ENCODE measurements at places on chromosomes 6 and 20. TPM values are rescaled to one million over a fixed set of nuclear protein-coding genes. Genes with fewer than 3 reads are reported as not detected.

FAM83C gene
- total RNA-seq, result not detected

SLC13A3 gene
- 16.4 TPM for total RNA-seq

COX4I2 gene
- total RNA-seq, result not detected

PTPRK gene
- total RNA-seq, result 0.20 TPM

GFOD1 gene
- 10.3 TPM for total RNA-seq

RIPOR3 gene
- total RNA-seq, result 46.1 TPM

CLPSL1 gene
- not detected for total RNA-seq

DNA sequence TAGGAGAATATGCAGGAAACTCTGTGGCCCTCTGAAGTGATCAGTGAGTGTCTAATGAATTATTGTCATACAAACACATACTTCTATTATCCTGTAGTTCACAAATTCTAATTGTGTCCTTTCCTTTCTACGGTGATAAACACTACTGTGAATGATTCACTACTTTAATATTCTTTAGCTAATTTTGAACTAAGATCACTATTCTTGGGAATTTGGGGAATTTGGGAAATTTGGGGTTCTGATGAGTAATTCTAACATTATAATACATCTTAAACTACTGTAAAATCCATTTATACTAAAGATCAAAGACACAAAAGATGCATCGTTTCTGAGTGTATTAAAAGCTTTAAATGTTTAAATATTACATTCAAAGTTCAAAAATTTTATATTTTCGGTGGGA lies 1287.2 kb upstream of the CITED2 start:
- DNase-seq, result no peak

DNA sequence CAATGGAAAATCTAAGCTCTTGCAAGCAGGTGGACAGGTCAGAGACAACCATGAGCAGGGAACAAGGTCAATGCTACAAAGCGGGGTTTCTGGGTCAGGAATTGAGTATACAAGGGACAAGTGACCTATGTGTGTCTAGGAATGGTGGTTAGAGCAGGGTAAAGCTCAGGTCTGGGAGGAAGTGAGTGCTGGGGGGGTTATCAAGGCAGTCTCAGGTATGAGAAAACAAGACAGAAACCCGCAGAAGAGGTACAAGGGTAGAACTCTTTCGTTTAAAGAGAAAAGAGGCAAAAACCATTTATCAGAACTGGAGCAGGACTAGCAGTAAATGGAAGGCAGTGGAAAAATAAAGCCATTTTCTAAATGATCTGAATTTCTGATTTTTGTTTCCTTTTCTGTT lies 298.4 kb downstream of the ALDH8A1 start:
- no peak for DNase-seq

GRCh38 chr6:153117986-153118879 lies 12.8 kb downstream of the RGS17 start:
- DNase-seq, result no peak

DNA sequence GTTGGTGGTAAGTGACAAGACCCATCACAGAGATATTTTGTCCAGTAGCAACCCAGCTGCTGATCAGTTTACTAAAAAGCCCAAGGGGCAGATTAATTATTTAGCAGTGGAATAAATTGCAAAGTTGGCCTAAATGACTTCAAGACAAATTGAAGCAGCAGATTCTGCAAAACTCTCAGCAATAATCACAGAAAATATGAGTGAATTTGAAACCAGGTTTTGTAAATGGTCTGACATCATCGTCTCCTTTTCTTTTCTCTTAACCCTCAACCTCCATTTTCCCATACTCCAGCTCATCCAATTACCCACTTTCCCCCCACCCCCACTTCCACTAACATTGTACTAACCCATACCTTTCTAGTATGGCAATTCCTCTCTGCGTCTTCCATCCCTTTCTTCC lies 11.3 kb upstream of the PTPRK start:
- DNase-seq, result no peak

GRCh38 chr6:15678514-15678913 lies 15.7 kb upstream of the DTNBP1 start:
- no peak for DNase-seq

DNA sequence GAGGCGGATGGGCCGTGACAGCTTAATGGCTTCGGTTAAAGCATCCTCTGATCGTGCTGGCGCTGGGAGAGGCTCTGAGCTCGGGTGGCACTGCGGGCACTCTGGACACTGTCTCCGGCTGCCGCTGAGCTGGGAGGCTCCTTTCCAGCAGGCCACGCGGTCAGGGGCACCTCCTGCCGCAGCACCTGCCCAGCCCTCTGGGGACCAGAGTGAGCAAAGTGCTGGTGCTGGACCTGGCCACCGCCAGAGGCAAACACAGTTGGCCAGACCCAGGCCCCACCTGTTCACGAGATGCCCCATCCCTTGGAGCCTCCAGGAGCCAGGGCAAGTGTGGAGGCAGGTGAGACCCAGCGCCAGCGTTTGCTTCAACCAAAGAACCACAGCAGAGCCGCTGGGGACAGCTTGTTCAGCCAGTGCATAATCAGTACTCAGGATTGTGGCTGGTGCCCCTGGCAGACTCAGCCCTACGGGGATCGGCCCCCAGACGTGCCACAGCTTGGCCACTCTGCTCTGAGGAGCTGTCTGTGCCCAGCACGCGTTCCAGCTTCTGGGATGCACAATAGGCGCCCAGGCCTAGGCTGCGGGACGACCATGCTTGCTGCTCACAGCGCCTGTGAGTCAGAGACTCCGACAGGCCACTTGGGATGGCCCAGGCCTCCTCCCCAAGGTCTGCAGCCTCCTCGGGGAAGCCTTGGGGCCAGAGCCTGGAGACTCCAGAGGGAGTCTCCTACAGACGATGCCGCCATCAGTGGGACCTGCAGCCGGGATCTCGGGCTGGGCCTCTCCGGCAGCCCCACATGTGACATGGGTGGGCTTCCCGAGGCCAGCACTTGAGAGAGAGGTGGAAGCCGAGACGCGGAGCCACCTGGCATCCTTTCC lies 38.2 kb upstream of the SLCO4A1 start:
- DNase-seq, result no peak

DNA sequence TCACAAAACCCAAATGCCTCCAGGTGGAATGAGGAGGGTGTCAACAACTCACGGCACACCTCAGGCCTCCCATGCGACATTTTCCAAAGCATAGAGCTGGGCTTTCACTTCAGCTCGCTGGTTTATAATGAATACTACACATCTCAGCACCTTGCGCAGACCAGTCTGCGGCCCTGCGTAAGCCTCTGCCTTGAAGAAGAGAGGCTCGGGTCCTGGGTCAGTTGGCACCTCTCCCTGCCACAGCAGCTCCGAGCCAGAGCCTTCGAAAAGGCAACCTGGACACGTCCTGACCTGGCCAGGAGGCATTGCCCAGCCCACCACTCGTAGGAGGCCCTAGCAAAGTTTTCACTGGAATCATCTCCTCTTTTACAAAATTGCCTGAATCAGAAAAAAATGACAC lies 183.0 kb upstream of the AFDN start:
- DNase-seq, result no peak

GRCh38 chr6:144321839-144322591 lies 36.9 kb downstream of the UTRN start:
- DNase-seq, result no peak

GRCh38 chr6:80340280-80340679 lies 233.8 kb downstream of the BCKDHB start:
- no peak for DNase-seq

- no peak for DNase-seq
These were observed 5.6 kb downstream of the SGK2 start for GRCh38 chr20:43564455-43564854.

DNA sequence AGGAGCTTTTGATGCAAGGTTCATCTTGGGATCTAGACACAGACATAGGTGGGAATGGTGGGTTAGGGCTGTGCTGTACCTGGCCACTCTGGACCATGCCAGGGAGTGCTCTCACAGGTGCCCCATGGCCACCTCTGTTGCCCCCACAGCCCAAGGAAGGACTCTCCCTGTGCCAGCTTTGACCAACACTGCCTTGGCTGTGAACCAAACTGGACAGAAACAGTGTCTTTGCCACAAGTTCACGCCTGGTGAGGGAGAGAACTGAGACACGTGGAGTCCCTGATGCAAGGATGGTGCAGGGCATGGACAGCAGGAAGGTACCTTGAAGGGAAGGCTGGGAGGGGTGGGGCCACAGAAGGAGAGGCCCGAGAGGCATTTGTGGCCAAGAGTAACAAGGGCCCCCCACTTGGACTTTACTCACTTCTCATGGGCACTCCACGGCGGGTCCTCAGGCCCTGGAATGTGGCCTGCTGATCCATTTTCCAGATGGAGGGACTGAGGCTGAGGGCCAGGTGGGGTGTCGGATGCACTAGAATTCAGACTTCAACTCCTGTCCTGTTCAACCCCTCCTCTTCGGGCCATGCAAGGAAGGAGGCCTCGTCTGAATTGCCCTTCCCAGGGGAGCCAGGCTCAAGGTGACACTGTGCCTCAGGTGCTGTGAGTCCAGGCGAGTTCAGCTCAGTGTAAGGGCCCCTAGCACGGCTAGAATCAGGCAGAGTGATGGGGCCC lies 103.3 kb downstream of the YTHDF1 start:
- no peak for DNase-seq

DNA sequence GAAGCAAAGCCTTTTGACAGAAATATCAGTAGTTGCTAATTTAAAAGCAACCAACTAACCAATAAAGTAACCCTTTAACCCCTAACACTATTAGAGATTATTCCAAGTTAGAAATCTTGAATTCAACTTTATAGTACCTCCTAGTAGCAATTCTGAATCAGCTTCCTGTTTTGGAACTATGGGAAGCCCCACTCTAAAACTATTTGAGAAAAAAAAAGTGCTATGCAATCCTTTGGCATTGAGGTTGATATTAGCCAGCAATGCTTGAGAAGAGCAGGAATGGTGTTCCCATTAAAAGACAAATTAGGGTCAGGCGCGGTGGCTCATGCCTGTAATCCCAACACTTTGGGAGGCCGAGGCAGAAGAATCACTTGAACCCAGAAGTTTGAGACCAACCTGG lies 306.2 kb upstream of the ZFP64 start:
- no peak for DNase-seq

DNA sequence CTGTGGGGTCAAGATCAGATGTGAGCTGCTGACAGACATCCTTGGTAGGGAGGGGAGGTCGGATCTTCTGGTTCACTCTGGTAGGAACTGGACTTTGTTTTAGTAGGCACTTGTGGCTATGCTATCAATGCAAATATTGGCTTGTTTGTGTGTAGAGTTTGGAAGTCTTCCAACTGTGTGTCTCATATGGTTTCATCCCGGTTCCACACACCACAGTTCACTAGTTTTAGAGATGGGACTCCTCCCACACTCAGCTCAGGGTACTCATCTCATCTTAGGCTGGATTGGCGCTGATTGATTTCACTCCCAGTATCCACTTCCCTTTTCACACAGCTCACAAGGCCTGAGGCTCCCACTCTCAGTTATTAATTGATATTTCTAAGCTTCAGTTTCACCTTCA lies 161.3 kb downstream of the THBS2 start:
- DNase-seq, result no peak

GRCh38 chr20:51930775-51931174 lies 128.5 kb upstream of the SALL4 start:
- DNase-seq, result no peak

DNA sequence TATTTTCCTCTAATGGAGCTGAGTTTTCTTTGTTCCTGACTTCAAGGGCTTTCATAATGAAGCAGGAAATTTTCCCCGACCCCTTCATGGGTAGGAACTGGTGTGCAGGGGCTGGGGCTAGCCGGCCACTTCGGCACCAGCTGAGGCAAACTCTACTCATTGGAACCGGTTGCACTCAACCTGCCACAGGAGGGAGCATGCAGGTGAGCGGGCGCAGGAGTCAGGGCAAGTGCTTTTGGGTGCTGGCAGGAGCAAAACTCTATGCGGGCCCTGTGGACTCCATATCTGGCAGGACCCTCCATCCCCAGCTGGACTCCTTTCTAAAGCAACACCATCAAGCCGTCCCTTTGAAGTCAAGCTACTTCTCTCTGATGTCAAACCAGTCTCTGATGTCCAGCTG lies 244.2 kb downstream of the EPM2A start:
- DNase-seq, result no peak

- no peak for DNase-seq
These were observed 6.4 kb downstream of the CLPS start for GRCh38 chr6:35790683-35791082.

- no peak for DNase-seq
These were observed 174.5 kb upstream of the AKAP12 start for GRCh38 chr6:151065027-151065815.

DNA sequence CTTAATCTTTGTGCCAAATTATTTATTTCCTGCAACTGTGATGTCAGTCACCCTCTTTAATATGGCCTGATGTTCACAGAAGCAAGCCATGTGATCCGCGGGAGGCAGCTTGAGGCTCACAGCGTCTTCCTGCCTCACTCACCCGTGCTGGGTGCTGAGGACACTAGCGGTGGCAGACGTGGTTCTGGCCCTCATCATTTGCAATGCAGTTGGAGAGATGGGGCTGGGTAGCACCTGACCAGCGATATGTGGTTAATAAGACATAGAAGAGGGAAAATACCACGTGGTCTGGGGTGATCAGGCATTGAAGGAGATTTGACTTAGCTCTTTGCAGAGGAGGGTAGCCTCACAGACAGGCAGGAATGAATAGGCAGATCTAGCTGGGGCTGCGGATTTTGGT lies 264.7 kb downstream of the TMEM242 start:
- DNase-seq, result no peak
